CMK (cell line): ENCODE measurements at places on chromosomes 7 and 10.

GRCh38 chr10:69474742-69475432 lies 23.6 kb downstream of the TSPAN15 start:
- no peak for DNase-seq

DNA sequence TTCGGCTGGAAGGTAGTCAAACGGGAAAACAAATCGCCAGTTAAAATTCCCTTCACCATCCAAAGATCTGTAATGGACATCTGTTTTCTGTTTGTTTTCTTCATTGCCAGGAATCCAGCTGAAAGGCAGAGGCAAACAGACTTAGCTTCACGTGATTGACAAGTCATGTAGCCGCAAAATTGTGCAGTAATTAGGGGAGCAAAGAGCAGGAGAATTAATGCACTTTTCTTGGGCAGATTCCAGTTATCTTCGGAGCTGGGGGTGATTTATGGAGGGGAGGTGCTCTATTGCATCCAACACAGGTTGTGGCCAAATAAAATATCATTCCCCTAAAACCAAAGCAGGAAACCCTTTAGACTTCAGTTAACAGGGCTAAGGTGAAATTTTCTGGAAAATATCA lies 162.2 kb downstream of the MYOF start:
- DNase-seq = no peak

- no peak for DNase-seq
Measured at GRCh38 chr10:65365878-65366277, 1560.0 kb upstream of the LRRTM3 start.

DNA sequence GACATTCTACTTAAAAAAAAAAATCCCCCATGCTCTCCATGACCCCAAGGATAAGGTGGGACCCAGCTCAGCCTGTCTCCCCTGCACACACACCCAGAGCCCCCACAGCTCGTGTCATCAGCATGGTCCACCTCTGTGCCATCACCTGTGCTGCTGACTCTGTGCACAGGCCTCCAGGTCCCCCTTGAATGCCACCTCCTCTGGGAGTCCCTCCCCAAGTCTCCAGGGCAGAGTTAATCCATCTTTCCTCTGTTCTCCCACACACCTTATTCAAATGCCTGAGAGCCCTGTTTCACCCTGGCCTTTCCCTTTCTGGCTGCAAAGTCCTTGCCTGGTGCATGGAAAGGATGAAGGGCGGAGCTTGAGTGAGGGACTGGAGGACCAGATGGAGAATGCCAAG lies 194.1 kb upstream of the LYZL2 start:
- DNase-seq = no peak

DNA sequence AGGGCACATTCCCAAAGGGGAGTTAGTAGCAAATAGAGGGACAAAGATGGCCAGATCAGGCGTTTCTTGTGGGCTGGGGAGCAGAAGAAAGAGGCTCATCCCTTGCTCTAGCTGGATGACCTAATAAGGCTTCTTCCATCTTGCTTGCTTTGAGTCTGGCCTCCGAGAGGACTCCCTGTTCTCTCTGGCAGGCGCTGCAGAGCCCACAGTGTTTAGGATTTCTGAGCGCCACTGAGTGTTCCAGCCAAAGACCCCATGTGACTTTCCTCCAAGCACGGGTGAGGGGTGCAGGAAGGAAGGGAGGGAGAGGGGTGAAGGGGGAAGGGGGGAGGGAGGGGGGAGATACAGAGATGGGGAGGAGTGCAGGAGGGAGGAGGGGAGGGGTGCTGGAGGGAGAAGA lies 203.8 kb upstream of the SVIL start:
- DNase-seq = no peak

DNA sequence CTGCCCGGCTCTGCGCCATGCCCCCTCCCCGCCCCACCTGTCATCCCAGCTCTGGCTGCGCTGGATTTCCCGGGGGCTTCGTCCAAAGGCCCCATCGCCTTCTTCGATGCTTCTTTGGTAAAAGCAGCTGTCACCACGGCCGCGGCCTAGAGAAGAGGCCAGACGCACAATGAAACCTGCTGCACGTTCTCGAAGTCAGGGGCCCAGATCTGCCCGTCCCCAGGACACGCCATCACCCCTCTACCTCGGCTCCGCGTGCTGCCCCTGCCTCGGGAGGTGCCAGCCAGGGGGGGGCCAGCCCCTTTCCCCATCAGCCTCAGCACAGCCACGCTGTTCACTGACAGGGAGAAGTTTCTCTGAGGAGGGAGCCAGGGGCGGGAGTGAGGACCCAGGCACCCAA lies 6.8 kb downstream of the GIGYF1 start:
- no peak for DNase-seq

- DNase-seq = no peak
Measured at GRCh38 chr7:56053993-56054392, 2.4 kb downstream of the CCT6A start.

- no peak for DNase-seq
Measured at GRCh38 chr10:33478675-33479125, 144.2 kb upstream of the NRP1 start.

- DNase-seq = no peak
Measured at GRCh38 chr7:98276241-98276761, 5.2 kb upstream of the BRI3 start.

GRCh38 chr7:80445351-80445750 lies 66.5 kb downstream of the GNAT3 start:
- no peak for DNase-seq

DNA sequence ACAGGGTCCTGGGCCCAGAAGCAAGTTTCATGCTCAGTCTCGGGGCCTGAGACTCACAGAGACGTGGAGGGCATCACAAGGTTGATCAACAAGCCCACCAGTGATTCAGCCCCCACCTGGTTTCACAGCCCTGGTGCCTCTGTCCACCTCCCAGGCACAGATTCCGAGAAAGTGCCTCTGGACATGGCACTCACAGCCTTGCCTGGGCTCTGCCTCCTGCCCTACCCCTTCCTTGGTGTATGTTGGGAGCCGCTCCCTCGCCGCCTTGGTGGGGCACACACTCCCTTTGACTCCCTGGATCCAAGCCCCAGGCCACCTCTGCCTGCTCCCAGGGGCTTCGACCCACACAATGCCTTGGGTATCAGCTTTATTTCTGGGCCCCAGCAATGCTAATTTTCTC lies 200.8 kb upstream of the PPP2R2D start:
- no peak for DNase-seq

- DNase-seq = no peak
Measured at GRCh38 chr7:83475420-83475819, 173.5 kb downstream of the SEMA3E start.

GRCh38 chr10:21757185-21757901 lies 223.3 kb downstream of the MLLT10 start:
- DNase-seq = no peak
